ENCODE measurements at places on chromosomes 12 and 14. TPM values are rescaled to one million over a fixed set of nuclear protein-coding genes. Genes with fewer than 3 reads are reported as not detected.

Gene GALNT8
- total RNA-seq = 2.4 TPM

DNA sequence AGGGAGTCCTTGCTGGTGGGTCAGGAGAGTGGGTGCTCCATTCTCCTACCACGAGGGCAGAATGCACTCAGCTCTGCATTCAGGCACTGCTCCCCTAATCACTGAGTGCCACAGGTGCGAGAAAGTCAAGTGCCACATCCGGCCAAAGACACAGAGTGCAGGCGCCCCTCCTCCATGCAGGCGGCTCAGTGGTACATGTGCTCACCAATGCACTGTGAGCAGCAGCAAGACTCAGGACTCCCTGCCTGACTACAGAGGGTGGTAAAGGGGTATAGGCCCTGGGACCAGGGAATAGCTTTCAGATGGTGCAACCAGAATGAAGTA lies 32.9 kb downstream of the ZFYVE21 start:
- DNase-seq = no peak

GRCh38 chr12:2833810-2834209 lies 1.0 kb downstream of the NRIP2 start:
- no peak for DNase-seq

GRCh38 chr14:68979722-68980451 lies 785 bp upstream of the ACTN1 start:
- DNase-seq = no peak

DNA sequence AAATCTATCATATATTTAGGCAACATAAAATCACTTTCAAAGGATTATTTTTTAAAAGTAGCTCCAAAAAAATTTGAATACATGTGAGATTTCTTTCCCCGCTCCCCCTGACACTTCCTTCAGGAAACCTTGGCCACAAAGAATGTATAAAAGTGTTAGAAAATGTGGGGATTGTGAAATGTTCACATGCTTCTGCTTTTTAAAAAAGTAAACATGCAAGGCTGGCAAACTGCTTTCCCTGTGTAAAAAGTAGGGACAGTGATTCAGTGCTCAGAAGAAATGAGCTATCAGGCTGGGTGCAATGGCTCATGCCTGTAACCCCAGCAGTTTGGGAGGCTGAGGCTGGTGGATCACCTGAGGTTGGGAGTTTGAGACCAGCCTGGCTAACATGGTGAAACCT lies 26.6 kb downstream of the MBIP start:
- DNase-seq = no peak

- no peak for DNase-seq
These were observed 210.1 kb upstream of the DAAM1 start for GRCh38 chr14:58978343-58978742.
